ENCODE measurements at places on chromosomes 4 and X. TPM values are rescaled to one million over a fixed set of nuclear protein-coding genes. Genes with fewer than 3 reads are reported as not detected.

DNA sequence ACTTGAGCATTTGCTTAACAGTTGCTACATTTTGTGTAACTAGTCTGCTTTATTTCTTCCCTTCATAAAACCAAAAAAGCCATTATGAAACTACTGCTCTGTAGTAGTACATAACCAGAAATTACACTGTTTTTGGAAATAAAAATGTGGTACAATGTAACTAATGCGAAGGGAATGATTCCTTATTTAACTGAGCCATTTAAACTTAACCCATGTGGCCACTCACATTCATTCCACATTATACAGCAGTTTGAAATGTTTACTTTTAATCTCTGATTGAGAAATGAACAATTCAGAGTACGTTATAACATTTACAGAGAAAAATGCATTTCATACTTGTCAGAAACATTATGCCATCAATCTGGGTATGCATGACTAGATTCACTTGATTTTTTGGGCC is 94.2 kb downstream of the NYX start:
- no peak for DNase-seq

- DNase-seq, result no peak
These were observed 62.9 kb downstream of the TMEM165 start for GRCh38 chr4:55458611-55459010.

Gene NPY2R
- total RNA-seq, result not detected

Gene NWD2
- not detected for total RNA-seq

DNA sequence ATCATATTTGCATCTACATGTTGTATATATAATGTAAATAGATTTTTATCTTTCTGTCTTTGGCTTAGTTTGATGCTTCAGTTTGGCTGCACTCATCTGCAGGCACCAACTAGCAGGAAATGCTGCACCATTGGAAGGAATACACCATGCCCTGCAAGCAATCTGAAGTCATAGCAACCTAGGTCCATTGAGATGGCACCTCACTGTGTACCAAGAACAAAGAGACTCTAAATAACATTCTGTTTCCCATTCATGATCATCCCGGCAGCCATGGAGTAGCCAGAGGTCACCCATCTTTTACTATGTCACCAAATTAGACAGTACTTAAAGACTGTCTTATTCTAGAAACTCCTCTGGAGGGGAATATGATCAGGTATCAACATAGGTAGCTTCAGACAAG is 40.8 kb upstream of the HS6ST2 start:
- DNase-seq, result no peak

Gene BEX4
- 12.6 TPM for total RNA-seq

DNA sequence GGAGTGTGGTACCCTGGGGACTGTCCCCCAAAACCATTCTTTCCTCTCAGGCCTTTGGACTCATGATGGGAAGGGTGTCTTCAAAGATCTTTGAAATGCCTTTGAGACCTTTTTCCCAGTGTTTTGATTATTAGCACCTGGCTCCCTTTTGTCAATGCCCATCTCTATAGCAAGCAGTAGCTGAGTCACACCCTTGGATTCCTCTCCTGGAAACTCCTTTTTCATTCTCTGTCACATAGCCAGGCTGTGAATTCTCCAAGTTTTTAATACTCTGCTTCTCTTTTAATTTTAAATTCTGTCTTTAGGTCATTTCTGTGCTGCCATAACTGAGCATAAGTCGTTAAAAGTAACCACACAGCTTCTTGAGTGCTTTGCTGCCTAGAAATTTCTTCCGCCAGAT is 29.7 kb downstream of the IL21 start:
- DNase-seq, result no peak

DNA sequence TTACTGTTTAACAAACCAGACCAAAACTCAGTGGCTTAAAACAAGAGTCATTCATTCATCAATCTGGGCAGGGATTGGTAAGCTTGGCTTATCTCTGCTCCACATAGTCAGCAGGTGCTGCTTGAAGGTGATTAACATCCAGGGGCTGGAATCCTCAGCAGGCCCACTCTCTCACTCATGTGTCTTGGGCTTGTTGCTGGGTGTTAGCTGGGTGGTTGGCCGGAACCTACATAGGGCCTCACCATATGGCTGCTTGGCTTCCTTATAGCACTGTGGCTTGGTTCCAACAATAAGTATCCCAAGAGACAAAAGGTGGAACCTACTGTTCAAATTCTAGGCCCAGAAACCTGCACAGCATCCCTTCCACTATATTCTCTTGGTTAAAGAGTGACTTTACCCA is 125.0 kb downstream of the RASGEF1B start:
- no peak for DNase-seq

- no peak for DNase-seq
These were observed 487.9 kb downstream of the C4orf33 start for GRCh38 chr4:129583868-129584267.

- DNase-seq, result no peak
These were observed 16.4 kb upstream of the SRPX start for GRCh38 chrX:38236901-38237615.

GRCh38 chr4:42280327-42281095 is 116.8 kb upstream of the SHISA3 start:
- no peak for DNase-seq

DNA sequence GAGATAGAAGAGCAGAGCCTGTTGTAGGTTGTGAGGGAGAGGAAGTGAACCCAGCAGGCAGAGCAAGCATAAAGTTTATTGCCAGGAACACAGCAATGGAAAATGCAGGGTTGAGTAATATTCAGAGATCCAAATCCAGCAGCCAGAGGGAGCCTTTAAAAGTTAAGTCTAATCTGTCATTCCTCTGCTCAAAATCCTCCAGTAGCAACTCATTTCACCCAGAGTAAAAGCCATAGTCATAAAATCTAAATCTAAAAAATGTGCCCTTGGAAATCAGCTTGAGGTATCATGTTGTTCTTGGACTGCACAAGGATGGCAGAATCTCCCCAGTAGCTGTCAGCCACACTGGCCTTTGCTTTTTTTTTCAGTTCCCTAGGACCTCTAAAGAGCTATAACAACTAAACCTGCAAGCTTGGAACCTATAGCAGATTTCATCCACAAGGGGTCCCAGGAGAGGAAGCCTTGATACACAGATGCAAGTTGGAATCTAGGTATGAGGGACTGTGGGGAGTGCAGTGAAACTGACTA is 62.9 kb upstream of the FRAS1 start:
- DNase-seq, result no peak

DNA sequence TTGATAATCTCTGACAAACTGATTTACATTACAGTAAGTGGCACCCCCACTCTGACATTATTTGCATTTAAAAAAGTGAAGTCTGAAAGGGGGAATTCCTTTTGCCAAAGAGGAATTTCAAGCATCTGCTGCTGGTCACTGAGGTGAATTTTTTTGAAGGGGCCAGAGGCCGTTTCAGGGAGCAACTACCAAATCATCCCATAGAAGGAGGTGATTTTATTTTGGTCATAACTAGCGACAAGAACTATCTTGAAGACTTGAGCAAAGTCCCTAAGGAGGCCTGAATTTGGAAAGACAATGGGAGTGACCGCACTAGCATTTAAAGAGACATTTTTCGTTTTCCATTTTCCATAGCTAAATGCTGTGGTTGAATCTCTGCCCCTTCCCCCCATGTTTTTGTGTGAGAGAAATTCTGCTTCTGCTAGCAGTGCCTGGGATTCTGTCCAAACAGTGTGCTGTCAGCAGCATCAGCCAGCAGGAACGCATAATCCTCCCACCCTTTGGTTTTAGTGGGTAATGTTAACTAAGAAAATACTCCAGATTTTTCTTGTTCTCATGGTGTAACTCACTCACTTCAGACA is 110.1 kb upstream of the MED14 start:
- no peak for DNase-seq

GRCh38 chr4:1082215-1083182 is 30.9 kb downstream of the RNF212 start:
- DNase-seq, result no peak

Gene SPANXC
- not detected for total RNA-seq

DNA sequence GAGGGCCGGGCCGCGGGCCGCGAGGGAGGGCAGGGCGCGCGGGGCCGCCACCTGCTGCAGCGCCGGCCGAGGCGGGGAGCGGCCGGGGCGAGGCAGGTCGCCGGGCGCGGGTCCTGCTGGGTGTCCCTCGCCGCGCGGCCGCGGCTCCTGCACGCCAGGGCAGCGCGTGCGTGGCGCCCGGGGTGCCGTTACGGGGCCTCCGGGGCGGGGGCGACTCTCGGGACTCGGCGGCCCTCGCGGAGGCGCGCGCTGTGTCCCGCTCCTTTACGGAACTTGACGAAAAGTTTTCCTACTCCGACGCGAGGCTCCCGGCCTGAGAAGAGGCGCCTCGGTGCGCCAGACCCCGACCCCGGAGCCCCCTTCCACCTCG is 329 bp downstream of the TBC1D14 start:
- no peak for DNase-seq

Gene TLR3
- total RNA-seq, result 0.11 TPM

GRCh38 chr4:123088501-123088900 is 166.1 kb upstream of the NUDT6 start:
- no peak for DNase-seq

Gene DRD5
- not detected for total RNA-seq

- no peak for DNase-seq
These were observed 203.6 kb downstream of the ARHGEF9 start for GRCh38 chrX:63581398-63581797.

GRCh38 chr4:13983189-13983790 is 355.8 kb upstream of the BOD1L1 start:
- no peak for DNase-seq

Gene HPGDS
- total RNA-seq, result 0.57 TPM

DNA sequence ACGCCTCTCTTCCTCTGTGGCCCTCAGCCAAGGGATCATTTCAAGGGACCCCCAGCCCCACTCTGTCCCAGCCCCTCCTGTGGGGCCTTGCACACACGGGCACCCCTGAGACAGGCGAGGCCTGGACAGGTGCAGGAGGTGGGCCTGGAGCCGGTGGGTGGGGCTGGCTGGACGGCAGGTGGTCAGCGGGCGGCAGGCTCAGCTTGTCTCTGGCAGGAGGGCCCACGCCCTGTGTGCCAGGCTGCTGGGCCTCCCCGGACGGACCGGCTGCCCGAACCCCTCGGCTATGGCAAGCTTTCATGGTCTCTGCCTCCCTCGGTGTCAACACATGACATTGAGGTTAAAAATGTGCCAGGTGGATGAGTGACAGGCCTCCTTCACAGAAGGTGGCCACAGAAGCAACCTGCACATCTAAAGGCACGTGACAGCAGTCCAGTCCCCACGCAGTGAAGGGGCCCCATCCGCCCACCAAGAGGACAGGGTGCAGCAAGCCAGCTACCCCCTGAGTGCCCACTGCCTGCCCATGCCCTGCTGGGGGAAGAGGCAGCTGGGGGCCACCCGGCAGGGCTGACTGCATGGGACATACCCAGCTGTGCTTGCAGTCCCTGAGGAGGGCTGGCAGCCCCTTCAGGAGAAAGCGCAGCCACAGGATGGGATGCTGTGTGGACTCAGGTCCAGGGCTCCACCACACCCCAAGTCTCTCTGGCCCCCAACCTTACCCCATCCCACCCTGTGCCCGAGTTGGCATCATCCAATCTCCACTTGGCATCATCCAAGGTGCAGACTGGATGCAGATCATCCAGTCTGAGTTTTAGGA is 109.3 kb downstream of the FAM53A start:
- no peak for DNase-seq

- no peak for DNase-seq
These were observed 42.7 kb upstream of the CITED1 start for GRCh38 chrX:72348247-72348979.

GRCh38 chr4:37220685-37221084 is 23.9 kb upstream of the NWD2 start:
- no peak for DNase-seq

- DNase-seq, result no peak
These were observed 447.8 kb downstream of the FAT4 start for GRCh38 chr4:125762537-125762936.

- no peak for DNase-seq
These were observed 225.8 kb downstream of the GABRG1 start for GRCh38 chr4:45897946-45898585.

Gene USP26
- not detected for total RNA-seq

DNA sequence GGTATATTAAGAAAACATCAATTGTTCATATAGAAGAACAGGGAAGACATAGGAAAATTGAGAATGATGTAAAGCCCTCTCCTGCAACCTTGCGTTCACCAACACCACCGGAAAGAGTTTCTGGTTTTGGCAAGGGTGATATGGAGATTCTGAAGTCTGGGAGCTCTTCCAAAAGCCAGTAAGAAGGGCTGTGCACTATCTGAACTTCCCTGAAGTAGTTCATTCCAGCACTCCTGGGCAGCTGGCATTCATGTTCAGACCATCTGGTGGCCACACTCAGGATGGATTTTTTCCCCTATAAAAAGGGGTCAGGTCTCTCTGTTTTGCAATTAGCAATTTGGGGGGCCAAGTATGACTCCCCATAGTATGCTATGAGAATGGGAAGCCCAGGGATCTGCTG is 15.4 kb upstream of the TLR2 start:
- DNase-seq, result no peak

Gene FAM53A
- 1.9 TPM for total RNA-seq

- peak; percentile 3 for DNase-seq
These were observed 2108.9 kb upstream of the TENM3 start for GRCh38 chr4:180134091-180134866.

DNA sequence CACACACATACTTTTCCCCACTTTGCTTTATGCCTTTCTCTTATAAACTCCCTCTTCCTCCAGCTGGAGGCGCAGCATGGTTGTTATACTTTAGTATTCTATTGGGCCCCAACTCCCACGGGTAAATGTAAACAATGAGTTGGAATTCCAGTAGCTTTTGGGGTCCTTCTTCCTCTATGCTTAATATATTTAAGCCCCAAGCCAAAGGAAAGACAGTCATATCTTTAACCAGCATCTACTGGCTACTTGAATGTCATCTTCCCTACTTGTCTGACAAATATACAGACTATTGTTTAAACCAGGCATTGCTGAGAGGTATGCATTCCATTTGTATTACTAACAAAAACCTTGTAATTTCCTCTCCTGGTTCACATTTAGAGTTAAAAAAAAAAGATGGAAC is 72.9 kb downstream of the WDR19 start:
- no peak for DNase-seq

Gene ALB
- not detected for total RNA-seq

GRCh38 chr4:26127851-26128337 is 192.9 kb upstream of the RBPJ start:
- DNase-seq, result no peak

GRCh38 chrX:3044196-3044595 is 2.9 kb downstream of the ARSF start:
- no peak for DNase-seq

DNA sequence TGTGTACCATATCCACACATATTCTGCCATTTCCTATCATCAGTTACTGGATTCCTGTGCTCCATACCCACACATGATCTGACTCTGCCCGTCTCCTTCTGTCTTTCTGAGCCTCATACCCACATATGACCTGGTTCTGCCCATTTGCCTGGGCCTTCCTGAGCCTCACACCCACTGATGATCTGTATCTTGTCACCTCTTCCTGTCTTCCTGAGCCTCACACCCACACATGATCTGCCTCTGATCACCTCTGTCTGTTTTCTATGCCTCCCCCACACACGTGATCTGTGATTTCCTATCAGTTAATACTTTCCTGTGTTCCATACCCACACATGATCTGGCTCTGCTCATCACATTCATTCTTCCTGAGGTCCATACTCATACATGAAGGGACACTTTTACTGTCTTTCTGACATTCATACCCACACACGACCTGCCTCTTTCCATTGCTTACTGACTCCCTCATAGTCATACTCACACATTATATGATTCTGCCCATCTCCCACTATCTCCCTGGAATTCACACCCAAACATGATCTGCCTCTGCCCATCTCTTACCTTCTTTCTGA is 32.5 kb downstream of the SCML1 start:
- no peak for DNase-seq
